ENCODE measurements at places on chromosomes 6 and 20.

DNA sequence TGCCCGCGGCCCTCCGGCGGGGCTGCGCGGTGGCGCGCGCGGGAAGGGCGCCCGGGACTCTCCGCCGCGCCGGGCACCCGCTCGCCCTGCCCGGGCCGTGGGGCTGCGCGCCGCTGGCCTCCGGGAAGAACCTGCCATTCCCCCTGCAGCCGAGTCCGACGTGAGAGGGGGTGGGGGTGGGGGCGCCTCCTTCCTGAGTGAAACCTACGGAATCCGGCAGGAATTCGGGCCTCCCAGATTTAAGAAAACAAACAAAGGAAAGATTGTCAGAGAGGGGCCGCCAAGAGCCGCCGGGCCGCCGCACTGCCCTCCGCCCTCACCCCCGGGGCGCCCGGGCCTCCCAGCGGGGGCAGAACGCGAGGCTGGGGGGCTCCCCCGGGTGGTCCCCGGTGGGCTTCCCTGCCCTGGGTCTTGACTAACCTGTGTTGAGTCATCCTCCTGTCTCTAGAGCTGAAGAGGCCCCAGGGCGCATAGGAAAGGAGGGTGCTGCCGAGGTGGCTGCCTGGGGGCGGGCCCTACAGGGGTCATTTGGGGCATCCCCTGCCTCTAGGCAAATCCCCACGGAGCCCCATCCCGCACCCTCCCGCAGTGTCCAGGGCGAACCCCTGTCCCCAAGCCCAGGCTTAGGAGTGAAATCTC is 42.2 kb upstream of the FOXP4 start:
- DNase-seq: no peak

GRCh38 chr6:33197431-33198048 is 2.9 kb downstream of the RXRB start:
- no peak for DNase-seq

DNA sequence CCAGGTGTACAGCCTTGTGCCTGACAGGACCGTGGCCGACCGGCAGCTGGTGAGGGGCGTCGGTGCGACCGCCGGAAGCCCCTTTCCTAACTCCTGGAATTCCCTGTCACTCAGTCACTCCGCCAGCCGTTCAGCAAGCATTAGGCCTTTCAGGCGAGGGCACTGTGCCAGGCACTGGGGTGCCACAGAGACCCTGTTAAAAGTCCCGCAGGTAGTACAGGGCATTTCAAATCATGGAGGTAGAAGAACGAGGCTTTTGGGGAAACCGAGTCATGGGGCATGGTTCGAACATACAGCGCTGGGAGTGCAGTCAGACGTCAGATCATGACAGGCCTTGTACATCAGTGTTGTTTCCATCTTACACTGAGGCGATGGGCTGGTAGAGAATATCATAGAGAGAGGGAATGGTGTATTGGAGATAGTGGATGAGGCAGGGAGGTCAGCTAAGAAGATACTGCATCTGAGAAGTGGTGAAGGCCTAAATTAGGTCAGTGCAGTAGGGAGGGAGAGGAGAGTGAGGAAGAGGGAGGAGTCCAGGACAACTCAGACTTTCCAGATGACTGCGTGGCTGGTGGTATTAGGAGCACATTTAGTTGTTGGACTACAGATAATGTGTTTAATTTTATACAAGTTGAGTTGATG is 892 bp upstream of the DXO start:
- DNase-seq: no peak

DNA sequence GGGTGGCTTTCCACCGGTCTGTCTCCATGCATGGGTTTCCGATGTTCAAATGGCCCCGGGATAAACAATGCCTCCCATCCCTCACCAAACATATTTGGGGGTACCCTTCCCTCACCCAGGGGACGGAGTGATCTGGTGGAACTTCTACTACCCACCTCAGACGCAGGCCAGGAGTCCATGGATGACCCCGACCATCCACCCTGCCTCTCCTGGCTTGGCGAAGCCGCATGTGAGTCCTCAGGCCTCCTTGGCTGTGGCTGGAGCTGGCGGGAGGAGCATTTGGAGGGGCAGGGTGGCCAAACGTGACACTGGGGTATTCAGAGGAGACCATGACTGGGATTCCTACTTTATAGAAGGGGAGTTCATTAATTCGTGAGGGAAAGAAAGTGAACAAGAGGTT is 45.9 kb upstream of the FRMD1 start:
- no peak for DNase-seq

GRCh38 chr6:105560611-105561066 is 157.8 kb upstream of the PREP start:
- no peak for DNase-seq

- no peak for DNase-seq
Measured at GRCh38 chr6:41688256-41688965, 47.0 kb downstream of the TFEB start.

GRCh38 chr6:132768051-132768517 is 10.4 kb upstream of the VNN2 start:
- DNase-seq: no peak

DNA sequence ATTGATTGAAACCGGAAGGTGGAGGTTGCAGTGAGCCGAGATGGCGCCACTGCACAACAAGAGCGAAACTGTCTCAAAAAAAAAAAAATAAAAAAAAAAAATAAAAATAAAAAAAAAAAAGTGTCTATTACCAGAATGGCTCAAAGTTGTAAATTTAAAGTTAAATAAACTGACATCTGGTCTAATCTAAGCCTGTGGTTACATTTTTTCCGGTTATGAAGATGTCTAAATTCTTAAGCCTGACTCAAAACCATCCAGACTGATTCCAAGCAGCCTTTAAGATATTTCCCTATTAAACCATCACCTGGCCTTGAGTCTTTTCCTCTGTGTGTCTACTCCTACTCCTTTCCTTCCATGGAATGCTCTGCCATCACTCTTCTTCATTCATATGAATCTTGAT is 371.7 kb upstream of the RUNX2 start:
- DNase-seq: no peak

DNA sequence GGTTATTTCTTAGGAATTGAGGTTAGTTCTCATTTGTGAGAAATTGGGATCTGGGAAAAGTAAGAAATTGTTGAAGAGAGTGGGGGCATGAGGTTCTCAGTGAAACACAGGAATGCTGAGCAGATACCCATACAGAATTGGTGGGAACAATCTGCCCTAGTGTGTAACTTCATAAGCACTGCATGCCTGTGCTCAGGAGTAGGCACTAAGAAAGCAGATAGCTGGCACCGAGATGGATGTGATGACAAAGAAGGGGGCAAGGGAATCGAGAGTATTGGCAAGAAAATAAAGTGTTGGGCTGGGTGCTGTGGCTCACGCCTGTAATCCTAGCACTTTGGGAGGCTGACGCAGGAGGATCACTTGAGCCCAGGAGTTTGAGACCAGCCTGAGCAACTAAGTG is 4.0 kb downstream of the SLC17A5 start:
- no peak for DNase-seq

DNA sequence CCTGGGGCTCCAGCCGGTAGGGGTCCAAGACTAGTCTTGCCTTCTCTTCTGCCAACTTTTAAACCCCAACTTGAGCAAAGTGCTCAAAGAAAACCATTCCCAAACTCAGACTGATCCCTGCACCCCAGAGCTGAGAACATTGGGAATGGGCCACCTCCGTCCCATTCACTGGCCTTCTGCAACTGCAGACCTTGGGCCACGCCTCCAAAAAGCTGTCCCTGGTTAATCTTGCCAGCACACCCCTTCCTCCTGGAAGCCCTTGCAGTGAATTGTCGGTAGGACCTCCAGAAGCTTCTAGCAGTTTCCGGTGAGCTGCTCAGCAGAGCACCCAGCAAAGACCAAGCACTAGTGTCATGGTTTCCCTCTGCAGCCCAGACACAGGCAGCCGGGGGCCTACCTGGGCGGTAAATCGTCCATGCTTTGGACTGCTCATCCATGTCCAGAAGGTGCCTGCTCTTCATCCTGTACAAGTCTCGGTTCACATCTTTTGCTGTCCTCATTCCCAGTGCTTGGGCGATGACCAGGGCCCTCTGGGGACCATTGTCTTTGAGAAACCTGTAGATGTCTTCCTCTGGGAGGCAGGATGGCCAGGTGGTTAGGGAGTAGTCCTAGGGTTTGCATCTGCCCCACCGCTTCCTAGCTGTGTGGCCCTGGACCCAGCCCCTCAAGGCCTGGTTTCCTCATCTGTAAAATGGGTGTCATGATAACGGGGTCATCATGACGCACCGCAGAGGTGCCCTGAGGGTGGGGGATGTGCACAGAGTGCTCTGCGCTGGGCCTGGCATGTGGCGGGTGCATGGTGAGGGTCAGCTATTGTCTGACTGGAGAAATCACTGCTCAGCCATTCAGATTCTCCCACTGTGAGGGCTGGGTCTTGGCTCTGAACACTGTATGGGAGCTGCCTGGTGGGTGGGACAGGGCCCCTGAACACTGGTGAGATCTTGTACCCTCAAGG is 5.5 kb downstream of the ZBP1 start:
- DNase-seq: no peak

GRCh38 chr6:115885636-115886366 is 174.9 kb downstream of the FRK start:
- no peak for DNase-seq

- no peak for DNase-seq
Measured at GRCh38 chr20:42130810-42131596, 512.8 kb upstream of the CHD6 start.

DNA sequence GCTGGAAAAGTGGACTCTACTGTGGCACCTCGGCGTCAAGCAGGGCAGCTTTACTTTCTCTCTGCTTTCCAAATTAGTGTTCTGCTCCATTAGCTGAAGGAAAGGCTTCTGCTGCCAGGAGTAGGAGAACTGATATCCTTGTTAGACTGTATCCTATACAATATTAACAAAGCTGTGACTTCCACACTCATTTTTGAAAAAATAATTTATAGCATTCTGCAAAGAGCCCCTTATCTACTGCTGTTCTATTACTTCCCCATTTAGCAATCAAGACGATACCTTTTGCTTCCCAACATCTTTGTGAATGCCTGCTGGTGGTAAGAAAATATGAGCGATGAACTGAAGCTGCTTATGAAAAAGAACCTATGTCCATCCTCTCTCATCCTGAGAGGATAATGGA is 151.1 kb downstream of the UBE3D start:
- DNase-seq: no peak

GRCh38 chr20:45080867-45081624 is 19.9 kb downstream of the KCNS1 start:
- DNase-seq: no peak

- no peak for DNase-seq
Measured at GRCh38 chr6:125623085-125623484, 126.3 kb upstream of the HEY2 start.

GRCh38 chr20:59259946-59260345 is 40.5 kb upstream of the EDN3 start:
- no peak for DNase-seq

- peak; percentile 33 for DNase-seq
Measured at GRCh38 chr20:23995905-23996666, 7.5 kb upstream of the GGTLC1 start.

DNA sequence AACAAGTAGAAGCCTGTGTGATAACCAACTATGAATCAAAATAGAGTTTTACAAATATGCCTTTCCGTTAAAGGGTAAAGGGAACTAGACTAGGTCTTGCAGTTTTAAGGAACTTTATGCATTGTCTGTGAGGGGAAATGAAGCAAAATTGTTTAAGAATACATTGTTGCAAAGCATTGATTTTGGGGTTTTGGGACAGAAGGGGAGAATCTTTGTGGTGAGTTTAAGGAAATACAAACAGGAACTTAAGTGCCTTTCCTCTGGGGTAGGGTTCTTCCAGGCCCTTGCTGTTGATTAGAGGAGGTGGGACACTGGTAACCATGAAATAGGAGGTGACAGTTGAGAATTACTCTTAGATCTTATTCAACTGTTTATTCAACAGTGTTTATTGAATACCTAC is 4.7 kb downstream of the MAPK14 start:
- no peak for DNase-seq

- no peak for DNase-seq
Measured at GRCh38 chr6:135658481-135658880, 160.9 kb upstream of the AHI1 start.

- DNase-seq: no peak
Measured at GRCh38 chr6:130421585-130421984, 55.8 kb downstream of the TMEM200A start.

- no peak for DNase-seq
Measured at GRCh38 chr6:31122791-31123706, 2.8 kb upstream of the CDSN start.

DNA sequence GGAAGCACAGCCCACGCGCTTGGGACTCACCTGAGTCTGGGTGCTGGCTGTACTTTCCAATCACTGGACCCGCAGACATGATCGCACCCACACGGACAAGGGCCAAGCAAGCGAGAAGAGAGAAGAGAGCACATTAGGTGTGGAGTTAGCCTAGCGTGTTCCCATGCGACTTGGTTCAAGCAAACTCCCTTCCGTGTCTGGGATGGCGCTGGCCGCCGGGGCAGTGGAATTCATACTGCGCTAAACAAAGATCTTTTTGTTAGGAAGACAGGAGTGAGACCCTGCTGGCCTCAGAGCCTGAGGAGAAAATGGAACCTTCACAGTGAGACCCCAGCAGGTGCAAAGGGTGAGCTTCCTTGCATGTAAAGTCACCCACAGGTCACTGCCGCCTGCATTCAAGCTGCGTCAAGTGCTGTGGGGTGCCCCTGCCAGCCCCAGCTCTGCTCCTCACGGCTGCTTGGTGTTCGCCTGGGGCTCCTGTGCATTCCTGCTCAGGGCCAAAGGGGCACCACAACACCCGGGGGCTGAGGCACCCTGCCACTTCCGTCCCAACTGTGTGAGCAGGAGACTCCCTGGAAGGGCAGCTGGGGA is 26.4 kb downstream of the PSMG4 start:
- no peak for DNase-seq

DNA sequence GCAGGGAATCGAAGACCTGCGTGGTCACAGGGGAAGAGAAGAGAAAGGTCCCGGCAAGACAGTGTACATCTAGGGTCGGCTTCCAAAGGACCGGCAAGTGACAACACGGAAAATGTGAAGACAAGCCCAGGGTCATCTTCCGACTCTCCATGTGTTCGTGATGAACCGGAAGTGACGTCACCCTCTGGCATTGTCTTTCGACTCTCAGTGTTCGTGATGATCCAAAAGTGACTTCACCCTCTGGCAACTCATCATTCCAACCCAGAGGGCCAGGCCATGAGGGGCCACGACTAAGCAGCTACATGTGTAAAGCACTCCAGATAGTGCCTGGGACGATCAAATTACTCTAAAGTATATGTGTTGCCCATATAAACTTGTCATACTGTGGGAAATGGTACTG is 290.8 kb downstream of the THBS2 start:
- DNase-seq: no peak

DNA sequence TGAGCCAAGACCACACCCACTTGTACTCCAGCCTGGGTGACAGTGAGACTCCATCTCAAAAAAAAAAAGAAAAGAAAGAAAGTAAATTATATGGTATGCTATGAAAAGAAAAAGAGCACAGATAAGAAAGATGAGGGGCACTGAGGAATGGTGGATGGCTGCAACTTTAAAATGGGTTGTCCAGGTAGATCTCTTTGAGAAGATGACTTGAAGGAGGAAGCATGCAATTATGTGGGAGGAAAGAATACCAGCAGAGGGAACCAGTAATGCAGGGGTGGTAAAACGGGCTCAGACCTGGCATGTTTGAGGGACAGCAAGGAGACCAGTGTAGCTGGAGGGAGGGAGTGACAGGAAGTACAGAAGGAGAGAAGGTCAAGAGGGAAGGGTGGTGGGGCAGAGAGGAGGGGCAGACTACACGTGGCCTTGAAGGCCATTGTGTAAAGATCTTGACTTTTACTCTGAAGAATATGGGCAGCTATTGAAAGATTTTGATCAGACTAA is 22.3 kb downstream of the LINC00237 start:
- DNase-seq: no peak

- DNase-seq: no peak
Measured at GRCh38 chr6:7891078-7891872, 19.3 kb downstream of the TXNDC5 start.

Data from stimulated activated CD8-positive, alpha-beta memory T cell treated with anti-CD3 and anti-CD28 coated beads, Interleukin-4, amount 100 ng/mL, for 1 hour (primary cell).